ENCODE measurements at places on chromosomes 5 and 9.

- no peaks in the 10 kb centered on the region for H3K27me3 ChIP-seq
- no peak for DNase-seq
- H3K4me3 ChIP-seq: no peak overlapping the region
- no peaks in the 10 kb centered on the region for H3K36me3 ChIP-seq
- no peak overlapping the region for H3K27ac ChIP-seq
Observed at GRCh38 chr5:151612689-151613427, 21.7 kb upstream of the FAT2 start.

DNA sequence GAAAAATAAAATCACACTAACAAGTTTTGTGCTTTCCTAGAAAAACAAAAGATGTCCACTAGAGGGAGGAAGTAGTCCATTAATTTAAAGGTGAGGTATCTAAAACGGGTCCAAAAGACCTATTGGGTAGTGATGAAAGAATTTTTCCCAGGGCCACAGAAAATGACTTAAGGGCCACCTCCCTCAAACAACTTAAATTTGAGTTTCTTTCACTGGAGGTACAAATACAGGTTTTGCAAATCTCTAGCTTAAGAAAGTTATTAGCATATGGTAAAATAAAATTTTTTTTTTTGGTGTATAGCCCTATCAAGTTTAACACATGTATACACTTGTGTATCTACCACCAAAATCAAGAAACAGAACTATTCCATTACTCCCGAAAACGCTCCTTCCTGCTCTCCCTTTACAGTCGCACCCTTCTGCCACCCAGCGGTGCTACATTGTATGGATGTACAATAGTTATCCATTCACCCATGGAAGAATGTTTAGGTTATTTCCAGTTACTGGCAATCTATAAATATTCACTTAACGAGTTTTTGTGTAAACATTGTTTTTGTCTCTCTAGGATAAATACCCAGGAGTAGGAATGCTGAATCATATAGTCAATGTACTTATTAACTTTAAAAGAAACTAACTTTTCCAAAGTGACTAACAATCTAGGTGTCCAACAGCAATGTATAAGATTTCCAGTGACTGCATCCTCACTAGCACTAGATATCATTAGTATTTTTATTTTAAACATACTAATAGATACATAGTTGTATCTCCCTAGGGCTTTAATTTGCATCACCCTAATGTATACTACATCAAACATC, 21.9 kb downstream of the DEPDC1B start:
- H3K27ac ChIP-seq: peak overlapping the region; percentile 31
- H3K4me3 ChIP-seq: no peak overlapping the region
- H3K27me3 ChIP-seq: no peaks in the 10 kb centered on the region
- DNase-seq: peak; percentile 64

GRCh38 chr5:107524111-107524510, 146.6 kb downstream of the EFNA5 start:
- H3K4me3 ChIP-seq: no peak overlapping the region
- DNase-seq: no peak
- H3K27ac ChIP-seq: no peak overlapping the region
- H3K36me3 ChIP-seq: no peaks in the 10 kb centered on the region

GRCh38 chr9:107485458-107486043, 4.0 kb downstream of the KLF4 start:
- H3K36me3 ChIP-seq: no peaks in the 10 kb centered on the region
- H3K27me3 ChIP-seq: no peaks in the 10 kb centered on the region
- DNase-seq: no peak
- H3K4me3 ChIP-seq: no peak overlapping the region

GRCh38 chr5:116448870-116449427, 125.7 kb downstream of the SEMA6A start:
- no peak overlapping the region for H3K27ac ChIP-seq
- H3K4me3 ChIP-seq: no peak overlapping the region
- no peak for DNase-seq
- H3K27me3 ChIP-seq: no peaks in the 10 kb centered on the region
- H3K4me1 ChIP-seq: no peaks in the 10 kb centered on the region

Measured in Caco-2 (cell line).